ENCODE measurements at places on chromosomes 2 and 18.

DNA sequence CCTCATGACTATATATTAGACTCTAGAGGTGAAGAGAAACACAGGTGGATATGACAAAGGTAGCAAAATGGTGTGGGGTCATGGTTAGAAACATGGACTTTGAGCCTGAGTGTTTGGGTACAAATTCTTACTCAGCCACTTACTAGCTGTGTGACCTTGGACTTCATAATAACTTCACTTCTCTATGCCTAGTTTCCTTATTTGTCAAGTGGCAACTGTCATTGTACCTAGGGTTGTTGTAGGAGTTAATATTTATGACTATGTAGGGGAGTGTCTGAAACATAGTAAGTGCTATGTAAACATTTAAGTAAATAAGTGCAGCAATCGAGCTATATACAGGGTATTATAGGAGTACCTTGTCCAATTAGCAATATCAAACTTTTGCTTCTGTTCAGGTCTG is 49.7 kb upstream of the RAPH1 start:
- no peak for DNase-seq

DNA sequence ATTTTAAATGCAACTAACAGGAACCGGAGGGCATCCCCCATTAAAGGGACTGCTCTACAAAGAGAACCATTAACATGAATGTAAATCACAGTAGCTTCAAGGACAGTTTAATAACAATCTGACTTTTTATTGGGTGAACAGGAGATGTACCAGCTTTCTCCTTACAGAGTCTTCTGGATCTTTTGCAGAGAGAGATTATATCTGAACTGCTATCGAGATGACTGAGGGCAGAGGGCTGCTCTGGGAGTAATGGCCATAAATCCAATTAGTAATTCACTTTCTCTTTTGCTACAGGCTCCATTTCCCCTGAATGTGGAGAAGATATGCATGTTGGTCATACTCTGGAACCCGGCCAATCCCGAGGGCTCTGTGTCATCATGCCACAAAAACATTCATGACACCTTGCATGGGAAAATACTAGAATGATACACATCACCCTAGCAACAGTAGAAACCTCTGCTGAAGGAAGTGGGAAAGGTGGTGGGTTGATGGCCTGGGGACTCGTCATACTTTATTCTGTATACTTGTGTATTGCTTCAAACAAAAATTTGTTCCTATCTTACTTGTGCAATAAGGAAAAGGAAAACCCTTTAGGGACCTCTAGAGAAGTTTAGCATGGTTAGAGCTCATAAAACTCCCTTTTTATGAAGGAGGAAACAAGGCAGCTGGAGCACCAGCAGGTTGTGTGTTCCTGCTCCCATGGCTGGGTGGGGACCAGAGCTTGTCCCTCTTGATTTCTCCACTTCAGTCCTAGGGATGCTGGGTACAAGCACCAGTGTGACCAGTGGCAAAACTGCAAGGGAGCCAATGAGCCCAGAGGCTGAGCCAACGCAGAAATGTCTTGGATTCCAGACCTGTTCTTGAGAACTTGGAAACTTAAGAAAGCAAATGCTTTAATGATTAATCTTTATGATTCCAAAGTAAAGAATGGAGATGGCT is 26.0 kb downstream of the CTAGE1 start:
- no peak for DNase-seq

DNA sequence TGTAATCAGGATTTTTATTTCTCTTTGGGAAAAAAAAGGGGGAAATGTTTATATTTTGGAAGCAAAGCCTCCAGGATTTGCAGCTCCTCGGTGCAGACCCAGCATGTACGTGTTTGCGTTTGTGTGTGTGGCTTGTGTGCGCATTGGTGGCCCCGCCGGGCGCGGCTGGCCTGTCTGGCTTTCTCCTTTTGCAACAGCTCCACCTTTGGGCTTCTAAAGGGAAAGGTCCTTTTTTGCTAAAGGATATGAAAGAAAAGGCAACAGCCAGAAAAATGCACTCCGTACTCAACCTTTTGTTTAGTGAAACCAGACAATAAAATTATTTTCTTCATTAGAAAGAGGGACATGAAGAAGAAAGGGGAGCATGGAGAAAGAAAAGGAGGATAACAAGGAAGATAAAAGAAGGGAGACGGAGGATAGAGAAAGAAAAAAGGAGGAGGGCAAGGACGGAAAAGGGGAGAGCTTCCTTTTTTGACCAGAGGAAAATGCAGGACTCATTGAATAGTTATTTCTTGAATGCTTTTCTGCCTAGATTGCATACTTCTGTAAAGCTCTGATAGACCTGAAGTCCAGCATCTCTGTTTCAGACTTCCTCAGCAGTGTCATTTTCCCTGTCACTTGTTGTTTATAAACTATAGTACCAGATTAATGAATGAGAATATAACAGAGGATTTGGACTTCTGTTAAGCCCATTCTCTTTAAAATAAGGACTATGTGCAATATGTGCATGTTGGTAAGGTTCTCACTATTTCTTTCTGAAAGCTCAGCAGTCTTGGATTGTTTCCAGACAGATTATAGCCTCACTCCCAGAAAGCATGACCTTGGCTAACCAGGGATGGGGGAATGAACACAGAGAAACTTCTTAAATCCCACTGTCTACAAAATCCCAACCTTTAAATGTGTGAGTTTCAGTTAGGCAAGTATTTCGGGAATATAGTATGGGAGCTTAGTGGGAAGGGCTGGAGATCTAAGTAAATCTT is 563.1 kb upstream of the PIK3C3 start:
- peak; percentile 47 for DNase-seq

- peak; percentile 47 for DNase-seq
These were observed 112.5 kb upstream of the SH3BP4 start for GRCh38 chr2:234839285-234839684.

- peak; percentile 14 for DNase-seq
These were observed 53.3 kb upstream of the SLC5A7 start for GRCh38 chr2:107932979-107933378.

DNA sequence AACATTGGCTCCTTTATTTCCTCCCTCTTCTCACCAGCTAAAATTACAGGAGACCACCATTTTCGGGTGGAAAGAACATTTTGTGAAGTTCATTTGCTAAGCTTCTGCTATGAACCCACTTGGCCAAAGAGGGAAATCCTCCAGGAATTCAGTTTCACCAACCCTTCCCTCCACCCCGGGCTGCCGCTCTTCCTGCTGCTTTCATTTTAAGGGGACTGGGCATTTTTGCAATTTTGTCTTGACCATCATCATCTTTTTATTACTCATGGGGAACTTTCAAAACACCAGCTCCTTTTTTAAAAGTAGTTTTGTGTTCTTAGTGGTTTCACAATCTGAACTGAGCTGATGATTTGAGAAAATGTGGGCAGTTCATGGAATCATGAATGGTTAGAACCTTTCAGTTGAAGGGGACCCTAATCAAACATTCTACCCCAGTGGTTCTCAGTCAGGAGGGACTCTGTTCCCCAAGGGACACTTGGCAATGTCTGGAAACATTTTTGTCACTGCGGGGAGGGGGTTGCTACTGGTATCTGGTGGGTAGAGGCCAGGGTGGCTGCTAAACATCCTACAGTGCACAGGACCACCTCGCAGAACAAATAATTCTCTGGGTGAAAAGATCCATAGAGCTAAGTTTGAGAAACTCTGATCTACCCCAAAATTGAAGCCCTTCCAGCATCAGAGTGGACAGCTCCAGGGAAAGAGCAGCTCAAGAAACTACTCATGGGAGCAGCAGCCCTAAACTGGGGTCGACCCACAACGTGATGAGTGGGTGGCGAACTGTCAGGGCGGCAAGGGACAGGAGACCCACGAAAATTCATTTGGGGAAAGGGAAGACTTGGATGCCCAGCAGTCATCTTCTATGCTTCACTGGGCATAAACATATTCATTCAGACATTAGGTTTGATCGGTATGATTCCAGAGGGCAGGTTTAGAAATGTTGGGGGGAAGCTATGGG is 92.9 kb downstream of the ACKR3 start:
- DNase-seq = no peak

- DNase-seq = no peak
These were observed 12.8 kb downstream of the DNAJB2 start for GRCh38 chr2:219291910-219292490.

DNA sequence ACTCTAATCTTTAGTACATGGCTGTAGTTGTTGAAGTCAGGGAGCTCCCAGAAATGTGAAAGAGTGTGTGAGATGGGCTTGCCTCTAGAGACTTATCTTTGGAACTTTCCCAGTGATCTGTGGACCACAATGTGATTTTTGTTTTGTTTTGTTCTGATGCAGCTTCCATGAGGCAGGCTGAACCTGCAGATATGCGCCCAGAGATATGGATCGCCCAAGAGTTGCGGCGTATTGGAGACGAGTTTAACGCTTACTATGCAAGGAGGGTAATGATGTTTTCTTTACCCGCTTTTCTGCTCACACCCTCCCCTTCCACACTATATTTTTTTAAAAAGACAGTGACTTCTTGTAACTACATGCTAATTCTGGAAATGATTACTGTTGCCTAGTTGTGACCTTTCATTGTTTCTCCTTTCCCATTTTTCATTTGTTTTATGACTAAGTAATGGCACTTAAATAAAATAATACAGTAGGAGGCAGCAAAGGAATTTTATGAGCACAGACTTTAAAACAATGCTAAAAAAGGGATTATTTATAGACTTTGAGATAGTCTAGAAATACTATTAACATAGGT is 29.3 kb downstream of the BCL2L11 start:
- DNase-seq = no peak

DNA sequence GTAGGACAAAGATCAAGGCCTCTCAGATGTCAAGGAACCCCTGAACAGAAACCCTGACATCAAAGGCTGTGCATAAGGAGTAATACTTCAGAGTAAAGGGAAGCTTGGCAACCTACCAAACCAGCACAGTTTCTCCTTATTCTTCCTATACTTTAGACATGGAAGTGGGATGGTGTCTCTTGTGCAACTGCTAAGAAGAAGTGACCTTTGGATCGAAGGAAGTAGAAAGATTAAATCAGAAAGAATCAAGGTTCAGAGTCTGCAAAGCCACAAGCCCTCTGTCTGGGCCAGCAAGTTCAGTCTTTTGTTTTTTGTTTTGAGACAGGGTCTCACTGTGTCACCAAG is 66.2 kb upstream of the SLC39A10 start:
- DNase-seq = no peak

GRCh38 chr18:68925268-68925667 is 127.4 kb downstream of the CCDC102B start:
- peak; percentile 3 for DNase-seq

DNA sequence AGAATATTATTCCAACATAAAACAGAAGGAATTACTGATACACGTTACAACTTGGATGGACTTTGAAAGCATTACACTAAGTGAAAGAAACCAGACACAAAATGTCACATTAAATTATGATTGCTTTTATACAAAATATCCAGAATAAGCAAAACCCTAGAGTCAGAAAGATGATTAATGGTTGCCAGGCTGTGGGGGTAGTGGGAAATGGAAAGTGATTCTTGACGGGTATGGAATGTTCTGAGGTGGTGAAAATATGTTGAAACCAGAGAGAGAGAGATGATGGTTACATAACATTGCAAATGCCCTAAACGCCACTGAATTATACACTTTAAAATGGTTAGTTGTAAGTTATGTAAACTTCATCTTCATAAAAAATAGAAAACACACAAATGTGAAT is 1057.2 kb upstream of the TMEFF2 start:
- no peak for DNase-seq

- DNase-seq = no peak
These were observed 93.7 kb upstream of the MCFD2 start for GRCh38 chr2:47009253-47009767.

GRCh38 chr2:31944828-31945571 is 65.8 kb downstream of the MEMO1 start:
- DNase-seq = no peak

- DNase-seq = no peak
These were observed 44.2 kb downstream of the MRPS9 start for GRCh38 chr2:105082107-105082506.

DNA sequence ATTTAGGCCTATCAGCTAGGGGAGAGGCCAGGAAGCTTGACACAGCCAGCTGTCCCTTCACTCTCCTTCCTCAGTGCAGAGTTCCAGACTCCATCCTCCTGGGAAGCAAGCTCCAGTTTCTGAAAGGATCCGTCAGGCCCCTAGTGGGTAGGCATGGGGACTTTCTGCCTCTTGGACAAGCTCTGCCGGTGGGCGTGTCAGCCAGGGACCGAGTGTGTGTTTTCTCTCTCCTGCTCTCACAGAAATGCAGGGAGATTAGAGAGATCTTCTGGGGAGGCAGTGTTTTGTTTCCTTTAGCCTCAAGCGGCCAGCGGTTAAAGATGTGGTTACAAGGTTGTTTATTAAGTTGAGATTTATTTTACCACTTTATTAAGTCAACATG is 29.9 kb upstream of the OTOS start:
- DNase-seq = no peak

DNA sequence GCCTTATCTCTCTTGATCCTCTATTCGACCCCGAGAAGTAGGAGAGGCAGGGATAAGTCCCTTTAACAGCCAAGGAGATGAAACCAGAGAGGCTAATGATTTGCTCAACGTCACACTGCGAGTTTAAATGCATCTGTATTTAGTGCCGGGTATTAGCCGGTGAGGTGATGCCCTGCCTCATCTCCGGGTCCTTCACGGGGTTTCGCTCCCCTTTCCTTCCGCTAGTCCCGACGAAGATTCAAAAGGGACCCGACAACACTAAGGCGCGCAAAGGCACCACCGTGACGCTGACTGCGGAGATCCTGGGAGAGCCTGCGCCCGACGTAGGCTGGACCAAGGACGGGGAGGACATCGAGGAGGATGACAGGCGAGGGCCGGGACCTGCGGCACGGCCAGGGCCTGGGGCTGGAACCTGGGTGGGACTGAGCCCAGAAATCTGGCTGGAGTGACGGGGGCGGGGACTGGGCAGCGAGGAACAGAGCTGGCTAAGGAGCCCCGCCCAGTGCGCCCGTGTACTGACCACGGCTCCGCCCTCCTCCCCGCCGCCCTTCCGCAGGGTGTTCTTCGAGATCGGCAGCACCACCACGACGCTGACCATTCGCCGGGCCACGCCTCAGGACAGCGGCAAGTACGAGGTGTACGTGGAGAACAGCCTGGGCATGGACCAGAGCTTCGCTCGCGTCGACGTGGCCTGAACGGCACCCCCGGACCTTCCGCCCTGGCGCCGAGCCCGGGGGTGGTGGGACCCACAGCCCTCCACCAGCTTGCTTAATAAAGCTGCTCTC is 1.0 kb upstream of the GMPPA start:
- DNase-seq = peak; percentile 80

DNA sequence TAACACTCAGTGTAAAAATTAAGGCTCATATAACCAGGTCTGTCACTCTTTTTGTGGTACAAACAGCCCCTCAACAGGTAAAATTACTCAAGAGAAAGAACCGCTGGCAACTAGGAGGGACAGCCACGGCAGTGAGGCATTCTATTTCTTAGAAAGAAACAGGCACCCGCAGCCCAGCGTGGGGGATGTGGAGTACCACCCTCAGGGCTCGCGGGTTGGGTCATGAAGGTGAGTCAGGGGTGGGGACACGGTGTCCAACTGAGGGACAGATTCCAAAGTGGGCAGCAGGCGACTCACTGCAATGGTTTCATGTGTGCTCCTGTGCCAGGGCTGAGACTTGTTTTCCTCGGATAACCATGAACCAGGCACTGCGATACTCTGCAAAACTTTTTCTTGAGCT is 129.4 kb downstream of the DTNB start:
- no peak for DNase-seq

- no peak for DNase-seq
These were observed 94.3 kb downstream of the RNF144A start for GRCh38 chr2:7011356-7012083.

GRCh38 chr18:9958861-9959399 is 45.1 kb downstream of the VAPA start:
- DNase-seq = no peak

Measured in NCI-H460 (cell line).